ENCODE measurements at places on chromosomes 3 and 15.

DNA sequence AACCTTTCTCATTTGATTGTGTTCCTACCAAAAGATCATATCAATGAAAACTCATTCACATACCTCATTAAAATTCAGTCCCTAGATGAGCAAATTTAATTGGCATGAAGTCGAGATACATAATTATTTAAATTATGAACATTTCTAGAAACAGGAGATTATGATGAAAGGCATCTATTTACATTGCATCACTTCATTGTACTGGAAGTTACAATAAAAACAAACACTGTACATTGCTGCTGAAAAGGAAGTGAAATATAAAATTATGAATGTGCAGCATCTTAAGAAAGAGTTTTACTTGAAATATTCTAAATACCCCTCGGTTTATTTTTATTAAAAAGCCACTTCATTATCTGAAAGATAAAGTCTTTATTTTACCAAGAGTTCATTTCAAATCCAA is 163.4 kb upstream of the ZNF385D start:
- DNase-seq: no peak

- no peak for DNase-seq
These were observed 260.3 kb downstream of the XXYLT1 start for GRCh38 chr3:195010551-195011100.

GRCh38 chr3:22979581-22979980 is 223.5 kb upstream of the UBE2E2 start:
- no peak for DNase-seq

- no peak for DNase-seq
These were observed 51.8 kb downstream of the ABI3BP start for GRCh38 chr3:100941451-100941850.

GRCh38 chr3:114775395-114775794 is 371.7 kb downstream of the ZBTB20 start:
- DNase-seq: no peak

- DNase-seq: no peak
These were observed 207.4 kb upstream of the IGF1R start for GRCh38 chr15:98440917-98441316.

DNA sequence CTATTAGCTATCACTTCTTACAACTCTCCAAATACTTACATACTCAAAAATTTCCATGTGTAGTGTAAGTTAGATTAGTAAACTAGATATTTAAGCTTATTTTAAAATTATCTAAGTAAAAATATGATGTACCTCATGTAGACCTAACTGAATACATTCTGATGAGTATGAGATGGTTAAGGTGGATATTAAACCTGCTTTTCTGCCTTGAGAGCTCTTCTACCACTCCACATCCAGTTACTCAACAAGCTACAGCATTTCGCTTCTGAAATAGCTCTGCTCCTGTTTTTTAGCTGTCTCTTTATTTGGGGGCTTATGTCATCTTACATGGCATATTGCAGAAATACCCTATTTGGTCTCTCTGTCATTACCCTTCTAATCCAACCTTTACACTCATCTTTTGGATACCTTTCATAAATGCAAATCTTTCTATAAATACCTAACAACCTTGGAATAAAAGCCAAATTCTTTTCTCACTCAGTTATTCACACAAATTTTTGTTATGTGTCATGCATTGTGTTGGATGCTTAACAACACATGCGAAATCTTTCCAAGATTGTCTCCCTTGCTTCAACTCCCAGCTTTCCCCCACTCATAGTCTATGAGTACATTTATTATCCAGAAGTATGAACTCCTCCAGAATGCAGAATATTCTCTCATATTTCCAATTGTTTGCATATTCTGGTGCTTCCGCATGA is 92.0 kb downstream of the ALCAM start:
- DNase-seq: no peak

DNA sequence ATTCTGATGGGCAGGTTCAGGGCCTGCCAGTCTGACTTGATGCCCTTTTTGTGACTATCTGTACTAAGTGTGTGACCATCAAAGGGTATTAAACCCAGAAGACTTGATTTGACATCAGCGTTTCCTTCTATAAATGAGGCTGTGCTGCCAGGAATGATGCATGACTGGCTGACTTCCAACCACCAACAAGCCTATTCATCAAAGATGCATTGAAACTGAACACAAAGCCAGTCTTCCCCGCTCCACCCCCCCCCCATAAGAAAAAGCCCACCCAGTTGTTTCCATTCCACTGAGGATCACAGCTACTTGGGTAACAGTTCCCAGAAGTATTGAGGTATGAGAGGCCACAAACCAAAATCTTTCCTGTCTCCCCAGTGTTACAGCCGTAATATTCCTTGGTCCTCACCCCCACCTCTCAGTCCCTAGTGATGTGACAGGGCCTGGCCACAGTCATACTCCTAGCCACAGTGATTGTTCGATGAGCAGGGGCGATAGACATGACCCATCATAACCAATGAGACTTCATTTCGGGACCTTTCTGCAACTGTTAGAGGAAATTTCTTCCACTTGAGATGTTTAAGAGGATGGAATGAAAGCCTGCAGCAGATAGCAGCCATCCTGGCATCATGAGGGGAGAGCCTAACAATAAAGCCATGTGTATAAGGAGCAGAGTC is 22.6 kb downstream of the SH3BP5 start:
- no peak for DNase-seq

DNA sequence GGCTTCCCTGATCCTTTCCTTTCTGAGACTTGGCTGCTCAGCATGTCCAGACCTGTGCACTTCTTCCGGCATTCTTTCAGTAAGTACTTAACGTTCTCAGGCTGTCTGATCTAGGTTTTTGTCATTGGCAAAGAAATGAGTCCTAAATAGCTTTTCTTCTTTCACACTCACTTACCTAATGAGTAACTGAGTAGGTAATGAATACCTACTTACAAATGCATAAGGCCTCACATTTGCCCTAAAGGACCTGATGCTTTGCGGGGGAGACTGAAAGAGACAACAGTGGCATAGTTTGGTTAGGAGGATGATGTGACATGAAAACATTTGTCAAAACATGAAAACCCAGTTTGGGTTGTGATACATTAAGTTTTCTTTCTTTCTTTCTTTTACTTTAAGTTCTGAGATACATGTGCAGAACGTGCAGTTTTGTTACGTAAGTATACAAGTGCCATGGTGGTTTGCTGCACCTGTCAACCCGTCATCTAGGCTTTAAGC is 516.7 kb upstream of the CFAP20DC start:
- DNase-seq: no peak

DNA sequence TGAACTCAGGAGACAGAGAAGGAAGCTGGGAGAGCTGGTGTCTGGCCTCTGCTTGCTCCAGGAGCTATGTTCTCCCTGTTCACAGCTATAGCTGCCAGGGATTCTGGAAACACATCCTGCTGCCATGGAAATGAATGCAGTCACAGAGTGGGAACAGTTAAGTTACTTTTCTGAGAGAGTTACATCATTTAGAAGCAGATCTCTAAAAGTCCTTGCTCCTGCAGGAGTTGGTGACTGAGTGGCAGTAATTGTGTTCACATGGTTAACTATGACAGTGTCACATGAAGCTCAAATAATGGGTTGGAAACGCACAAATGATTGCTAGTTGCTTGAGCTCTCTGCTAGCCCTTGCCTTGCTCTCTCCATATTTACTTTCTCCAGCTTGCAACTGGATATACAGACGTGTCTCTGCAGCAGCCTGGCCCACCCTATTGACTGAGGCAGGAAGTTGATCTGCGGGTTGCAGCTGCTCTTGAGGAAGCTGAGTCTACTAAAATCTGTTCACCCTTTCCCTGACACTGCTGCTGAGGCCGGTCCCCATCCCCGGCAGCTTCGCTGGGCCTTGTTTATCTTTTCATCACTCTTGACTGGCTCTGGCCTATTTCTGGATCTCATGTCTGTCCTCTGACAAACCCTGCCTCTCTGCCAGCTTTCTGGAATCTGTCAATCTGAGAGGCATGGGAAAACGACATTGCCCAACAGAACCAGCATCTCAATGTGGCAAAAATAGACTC is 16.7 kb upstream of the ISLR start:
- DNase-seq: no peak

DNA sequence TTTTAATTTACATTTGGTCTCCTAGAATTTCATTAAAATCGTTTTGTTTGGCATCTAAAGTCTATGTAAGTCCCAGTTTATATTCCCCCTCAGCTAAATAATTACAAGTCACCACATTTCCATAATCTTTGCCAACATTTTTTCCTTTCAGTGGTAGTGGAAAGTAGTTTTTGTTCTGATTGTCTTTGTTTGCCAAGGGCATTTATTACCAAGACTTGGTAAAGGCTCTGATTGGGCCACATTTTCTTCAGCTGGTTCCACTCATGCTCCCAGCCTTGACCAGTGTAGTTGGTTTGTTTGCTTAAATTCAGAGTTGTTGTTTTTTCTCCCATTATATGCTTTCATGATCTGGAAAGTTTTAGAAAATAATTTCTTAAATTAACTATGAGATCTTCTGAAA is 153.4 kb upstream of the MME start:
- no peak for DNase-seq

GRCh38 chr3:1421577-1421976 is 328.8 kb downstream of the CNTN6 start:
- no peak for DNase-seq

DNA sequence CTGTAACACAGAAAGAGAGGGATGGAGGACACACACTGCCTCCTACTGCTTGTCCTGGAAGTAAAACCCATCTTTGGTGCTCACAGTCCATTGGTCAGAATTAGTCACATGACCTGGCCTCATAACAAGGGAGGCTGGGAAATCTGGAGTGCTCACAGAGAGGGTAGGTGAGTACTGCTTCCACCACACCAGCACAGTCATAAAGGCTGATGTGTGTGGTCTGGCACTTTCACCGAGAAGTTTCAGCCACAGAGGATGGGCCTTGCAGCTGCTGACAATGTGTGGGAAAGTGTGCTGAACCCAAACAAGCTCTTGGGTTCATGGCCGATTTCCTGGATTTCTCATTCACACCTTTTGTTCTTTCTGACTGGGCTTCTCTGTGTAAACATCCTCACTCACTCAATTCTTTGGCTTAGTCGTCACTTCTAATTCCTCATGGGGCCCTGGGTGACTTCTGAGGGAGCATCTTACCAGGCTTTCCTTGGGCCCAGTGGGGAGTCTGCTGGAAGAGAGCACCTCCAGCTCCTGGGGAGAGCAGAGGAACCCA is 100.7 kb downstream of the ASB7 start:
- no peak for DNase-seq

GRCh38 chr15:83123529-83123928 is 16.1 kb downstream of the TM6SF1 start:
- no peak for DNase-seq

DNA sequence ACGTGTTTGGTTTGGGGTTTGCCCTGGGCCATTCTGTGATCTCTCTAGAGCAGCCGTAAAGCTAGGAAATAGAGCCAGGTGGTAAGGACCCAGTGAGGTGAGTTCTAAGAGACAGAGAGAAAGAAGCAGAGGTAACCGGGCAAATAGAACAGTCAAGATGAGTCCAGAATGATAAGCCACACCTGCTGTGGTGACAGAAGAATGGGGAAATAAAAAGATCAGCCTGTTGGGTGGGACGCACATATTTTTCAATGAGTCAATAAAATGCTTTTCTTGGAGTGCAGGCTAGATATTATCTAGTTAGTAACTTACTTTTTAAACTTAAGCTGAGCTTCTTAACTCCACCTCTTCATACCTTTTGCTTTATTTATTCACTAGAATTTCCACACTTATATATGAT is 135.0 kb downstream of the NFKBIZ start:
- DNase-seq: no peak
